ENCODE measurements at places on chromosomes 6 and 20. TPM values are rescaled to one million over a fixed set of nuclear protein-coding genes. Genes with fewer than 3 reads are reported as not detected.

CALHM6 gene
- 0.89 TPM for total RNA-seq

MPC1 gene
- 24.3 TPM for total RNA-seq

HAO1 gene
- not detected for total RNA-seq

BYSL gene
- 16.6 TPM for total RNA-seq

SLC32A1 gene
- total RNA-seq: not detected

ARFRP1 gene
- total RNA-seq: 61.0 TPM

Measured in uterine smooth muscle cell (primary cell).